ENCODE measurements at places on chromosomes 6 and 20.

GRCh38 chr6:97306544-97307320, 23.7 kb upstream of the MMS22L start:
- no peak for DNase-seq

DNA sequence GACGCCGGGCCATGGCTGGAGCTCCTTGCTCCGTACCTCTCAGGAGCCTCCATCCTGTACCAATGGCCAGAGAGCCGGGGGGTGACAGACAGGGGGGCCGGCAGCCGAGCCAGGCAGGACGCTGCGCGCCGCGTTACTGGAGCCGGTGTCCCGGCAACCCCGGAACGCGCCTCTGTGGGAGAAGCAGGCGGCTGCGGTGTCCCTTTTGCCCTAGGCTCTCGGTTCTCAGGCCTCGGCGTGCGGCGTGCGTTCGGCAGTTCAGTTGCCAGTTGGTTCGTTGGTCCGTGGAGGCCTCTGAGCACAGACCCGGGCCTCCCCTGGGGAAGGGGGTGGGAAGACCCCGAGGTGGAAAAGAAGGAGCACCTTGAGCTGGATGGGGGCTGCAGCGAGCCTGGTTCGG, at the start of gene SPATS1:
Gene SPATS1 (plus strand): TSS at position 162 of the 400 bp plus-strand sequence. CDS start 446 bp downstream, outside the sequence.
- DNase-seq, result no peak

- DNase-seq, result peak; percentile 22
These were observed 530 bp upstream of the NEDD9 start for GRCh38 chr6:11232770-11233626.

DNA sequence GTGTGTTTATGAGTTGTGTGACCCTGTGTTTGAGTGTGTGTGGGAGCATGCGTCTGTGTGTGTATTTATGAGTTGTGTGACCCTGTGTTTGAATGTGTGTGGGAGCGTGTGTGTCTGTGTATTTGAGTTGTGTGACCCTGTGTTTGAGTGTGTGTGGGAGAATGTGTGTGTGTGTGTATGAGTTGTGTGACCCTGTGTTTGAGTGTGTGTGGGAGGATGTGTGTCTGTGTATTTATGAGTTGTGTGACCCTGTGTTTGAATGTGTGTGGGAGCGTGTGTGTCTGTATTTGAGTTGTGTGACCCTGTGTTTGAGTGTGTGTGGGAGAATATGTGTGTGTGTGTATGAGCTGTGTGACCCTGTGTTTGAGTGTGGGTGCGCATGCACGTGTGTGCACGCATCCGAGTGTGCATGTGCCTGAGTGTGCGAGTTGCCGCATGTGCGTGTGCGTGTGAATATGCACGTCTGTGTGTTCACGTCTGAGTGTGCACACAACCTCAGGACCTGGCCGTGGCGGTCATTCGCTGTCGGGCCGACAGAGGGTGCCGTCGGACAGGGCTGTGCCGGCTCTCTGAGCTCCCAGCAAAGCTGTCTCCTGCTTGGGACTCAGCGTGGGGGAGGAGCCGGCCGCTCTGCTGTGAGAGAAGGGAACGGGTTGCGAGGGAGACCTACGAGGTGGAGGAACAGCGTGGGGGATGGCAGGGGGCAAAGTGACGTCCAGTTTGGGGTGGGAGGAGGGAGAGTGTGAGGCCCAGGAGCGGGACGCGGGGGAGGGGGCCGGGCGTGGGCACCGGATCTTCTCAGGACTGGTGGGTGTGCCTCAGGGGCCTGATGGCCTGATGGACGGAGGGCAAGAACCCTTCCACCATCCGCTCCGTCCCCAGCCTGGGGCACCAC, 19.7 kb downstream of the SLC17A9 start:
- peak; percentile 69 for DNase-seq

GRCh38 chr6:46501136-46502089, 10.2 kb upstream of the RCAN2 start:
- no peak for DNase-seq

- DNase-seq, result no peak
These were observed 140.6 kb upstream of the SLC22A16 start for GRCh38 chr6:110617057-110617456.

DNA sequence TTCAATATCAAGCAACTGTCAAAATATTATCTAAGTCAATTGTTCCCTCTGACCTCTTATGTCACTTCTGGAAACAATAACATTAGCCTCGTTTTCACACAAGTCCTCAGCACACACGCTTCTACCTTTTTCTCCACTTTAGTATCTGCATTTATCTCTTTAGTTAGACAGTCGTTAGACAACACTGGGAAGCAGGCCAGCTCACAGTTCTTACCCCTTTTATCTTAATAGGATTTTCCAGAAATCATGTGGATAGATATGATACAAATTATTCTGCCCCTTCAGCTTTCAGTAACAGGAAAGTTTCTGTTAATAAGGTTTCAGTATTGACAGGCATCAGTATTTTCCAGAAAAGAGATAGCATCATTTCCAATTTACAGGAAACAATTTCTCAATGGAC, 25.9 kb upstream of the HAO1 start:
- DNase-seq, result no peak

- peak; percentile 93 for DNase-seq
These were observed 171.3 kb downstream of the TMEM242 start for GRCh38 chr6:157151989-157152388.

DNA sequence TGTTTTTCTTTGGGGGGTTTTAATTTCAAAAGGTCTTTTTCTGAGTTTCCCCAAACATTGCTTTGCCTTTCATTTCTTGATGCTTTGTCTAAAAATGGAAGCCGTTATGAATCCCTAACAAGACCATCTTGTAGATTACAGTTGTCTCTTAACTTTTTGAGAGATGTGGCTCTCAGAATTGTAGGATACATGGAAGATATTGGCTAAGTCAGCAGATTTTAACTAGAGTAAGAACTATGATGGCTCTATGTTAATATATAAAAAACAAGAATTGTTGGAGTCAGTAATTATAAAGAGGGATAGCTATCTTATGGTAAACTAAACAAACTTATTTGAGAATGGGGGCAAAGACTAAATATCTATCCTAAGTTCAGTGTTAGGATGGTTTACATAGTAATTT, 96.6 kb upstream of the HS3ST5 start:
- DNase-seq, result no peak

- peak; percentile 47 for DNase-seq
These were observed 4.9 kb downstream of the TNFAIP3 start for GRCh38 chr6:137871831-137872454.

GRCh38 chr6:114092943-114093342, 122.0 kb upstream of the HDAC2 start:
- DNase-seq, result no peak

GRCh38 chr6:32427218-32427617, 12.5 kb upstream of the HLA-DRA start:
- DNase-seq, result no peak

DNA sequence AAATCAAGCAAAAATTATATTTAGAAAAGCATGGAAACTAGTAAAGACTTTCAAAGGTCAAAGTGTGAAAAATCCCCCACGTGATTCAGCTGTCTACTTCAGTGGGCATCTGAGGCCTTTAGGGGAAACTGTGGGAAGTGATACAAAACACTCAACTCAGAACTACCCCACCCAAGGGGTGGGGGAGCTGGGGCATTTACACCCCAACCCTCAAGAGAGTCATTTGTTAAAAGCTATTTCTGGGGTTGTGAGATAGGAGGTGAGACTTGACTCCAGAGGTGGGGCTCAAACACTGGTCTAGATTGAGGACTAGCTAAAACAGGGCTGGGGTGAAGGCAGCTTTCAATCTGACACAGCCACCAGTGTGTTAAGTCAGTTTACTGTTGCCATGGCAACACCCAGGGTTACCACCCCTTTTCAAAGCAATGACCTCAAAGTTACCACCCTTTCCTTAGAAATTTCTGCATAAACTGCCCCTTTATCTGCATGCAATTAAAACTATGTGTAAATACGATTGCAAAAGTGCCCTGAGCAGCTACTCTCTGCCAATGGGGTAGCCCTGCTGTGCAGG, 9.9 kb upstream of the GTSF1L start:
- DNase-seq, result peak; percentile 10

GRCh38 chr6:130240232-130240631, 17.5 kb upstream of the SAMD3 start:
- DNase-seq, result peak; percentile 78

DNA sequence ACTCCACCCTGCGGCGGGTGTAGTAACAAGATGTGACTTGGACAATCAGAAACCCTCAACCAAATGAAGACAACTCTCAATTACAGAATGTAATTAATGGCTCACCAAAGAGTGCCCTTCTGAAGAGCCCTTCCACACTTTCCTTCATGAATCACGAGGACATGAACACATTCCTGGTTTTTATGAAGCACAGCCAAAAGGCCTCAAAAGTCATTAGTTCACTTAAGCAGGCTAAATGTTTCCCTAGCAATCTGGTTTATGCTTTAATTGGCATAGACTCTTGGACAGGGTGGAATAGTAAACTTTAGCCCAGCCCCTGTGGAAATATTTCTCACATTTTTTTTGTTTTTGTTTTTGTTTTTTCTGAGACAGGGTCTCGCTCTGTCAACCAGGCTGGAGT, 20.5 kb downstream of the CPNE5 start:
- no peak for DNase-seq

GRCh38 chr20:52087471-52087870, 104.1 kb downstream of the ZFP64 start:
- DNase-seq, result no peak

DNA sequence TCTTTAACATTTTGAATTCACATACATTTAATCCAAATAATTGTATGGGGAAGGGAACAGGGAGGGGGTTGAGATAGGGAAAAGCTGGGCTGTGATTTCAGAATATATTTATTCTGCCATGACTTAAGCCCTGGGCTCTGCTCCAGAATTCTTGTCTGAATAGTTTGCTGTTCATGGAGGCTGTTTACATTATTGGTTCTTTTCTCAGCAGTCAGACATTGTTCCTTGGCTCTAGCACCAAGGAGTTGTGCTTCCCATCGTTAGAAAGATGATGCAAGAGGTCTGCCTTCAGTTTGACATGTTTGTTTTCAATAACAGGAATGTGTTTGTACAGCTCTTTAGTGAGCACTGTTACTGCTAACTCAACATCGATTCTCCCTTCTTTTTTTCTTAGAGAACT, 198.8 kb upstream of the CDYL start:
- peak; percentile 99 for DNase-seq

DNA sequence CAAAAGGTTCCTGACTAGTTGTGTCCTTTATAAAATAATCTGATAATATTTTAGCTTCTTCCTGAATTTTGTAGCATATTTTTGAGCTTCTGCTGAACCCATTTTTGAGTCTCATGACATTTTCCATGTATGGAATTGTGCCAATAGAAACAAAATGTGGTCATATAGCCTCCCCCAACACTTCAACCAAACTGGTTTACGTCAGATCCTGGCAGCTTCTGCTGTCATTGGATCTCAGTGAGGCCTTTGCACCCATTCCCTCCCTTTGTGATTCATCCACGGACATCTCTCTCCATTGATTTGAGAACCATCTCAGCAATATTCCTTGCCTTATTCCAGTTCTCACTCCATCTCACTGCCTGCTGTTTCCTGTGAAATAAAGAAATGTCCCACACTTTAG, 166.0 kb upstream of the PROKR2 start:
- DNase-seq, result peak; percentile 17

DNA sequence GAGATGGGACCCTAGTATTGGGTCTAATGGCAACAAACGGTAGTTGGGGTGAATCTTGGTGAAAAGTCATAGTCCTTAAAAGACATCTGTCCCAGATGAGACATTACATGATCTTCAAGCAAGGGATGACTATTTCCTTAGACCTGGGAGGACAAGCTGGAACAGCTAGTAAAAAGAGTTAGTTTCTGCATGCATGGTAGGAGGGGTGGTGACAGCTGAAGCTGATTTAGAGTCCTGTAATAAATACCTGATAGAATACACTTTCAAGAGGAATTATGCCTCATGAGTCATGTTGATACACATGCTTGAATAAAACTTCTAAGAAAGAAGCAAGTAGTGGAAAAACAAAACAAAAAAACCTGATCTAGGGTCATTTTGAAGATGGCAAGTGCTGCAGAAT, 247.4 kb downstream of the CD109 start:
- DNase-seq, result no peak

- no peak for DNase-seq
These were observed 265.9 kb downstream of the BMP7 start for GRCh38 chr20:57000441-57000968.

DNA sequence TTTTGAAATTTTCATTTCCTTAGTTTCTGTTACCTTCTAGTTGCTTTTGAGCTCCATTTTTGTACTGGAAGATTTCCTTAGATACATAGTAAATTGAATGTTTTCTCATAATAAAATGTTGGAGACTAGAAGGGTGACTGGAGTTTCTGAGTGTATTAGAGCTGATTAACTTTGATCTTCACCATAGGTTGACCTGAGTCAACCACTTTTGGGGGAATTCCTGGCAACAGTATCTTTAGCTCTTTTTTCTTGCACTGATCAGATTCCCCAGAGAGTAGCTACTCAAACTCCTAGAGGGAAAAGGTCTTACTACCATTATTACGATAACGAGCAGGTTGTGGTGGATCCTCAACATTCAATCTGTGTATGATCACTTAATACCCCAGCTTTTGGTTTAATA, 72.7 kb downstream of the KHDC1L start:
- no peak for DNase-seq

DNA sequence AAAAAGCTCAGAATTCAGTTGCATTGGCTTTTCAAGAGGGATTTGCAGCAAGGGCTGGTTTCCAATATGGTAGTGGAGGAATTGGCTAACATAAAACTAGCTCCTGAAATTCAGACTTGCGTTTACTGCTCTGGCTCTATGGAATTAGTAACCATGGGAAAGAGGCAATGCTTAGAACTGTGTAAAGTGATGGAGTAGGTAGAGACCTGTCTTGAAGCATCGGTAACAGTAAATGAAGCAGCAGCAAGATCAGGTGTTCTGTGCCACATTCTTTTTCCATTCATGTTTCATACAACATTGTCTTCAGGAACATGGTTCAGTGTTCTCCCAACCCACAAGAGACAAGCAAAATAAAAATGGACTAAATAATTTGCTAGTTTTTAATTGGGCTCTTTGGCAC, 6.5 kb downstream of the IRF4 start:
- no peak for DNase-seq

Measured in IMR-90 (cell line).